ENCODE measurements at places on chromosomes 6 and 20. TPM values are rescaled to one million over a fixed set of nuclear protein-coding genes. Genes with fewer than 3 reads are reported as not detected.

RAET1E gene
- not detected for total RNA-seq

GINS1 gene
- total RNA-seq, result 53.9 TPM

LGSN gene
- total RNA-seq, result not detected

TBXT gene
- not detected for total RNA-seq

BICRAL gene
- 6.2 TPM for total RNA-seq

POM121L2 gene
- not detected for total RNA-seq

CPNE5 gene
- total RNA-seq, result 0.54 TPM

DHX16 gene
- 30.3 TPM for total RNA-seq

GRM1 gene
- 0.63 TPM for total RNA-seq

PLCB4 gene
- total RNA-seq, result 51.4 TPM

TFAP2D gene
- not detected for total RNA-seq

COL11A2 gene
- total RNA-seq, result 4.2 TPM

RNGTT gene
- 20.7 TPM for total RNA-seq

FRS3 gene
- total RNA-seq, result 7.1 TPM

RSPH9 gene
- 0.63 TPM for total RNA-seq

FKBP5 gene
- 40.4 TPM for total RNA-seq

PDE10A gene
- total RNA-seq, result 26.2 TPM

DOK5 gene
- 4.1 TPM for total RNA-seq

PI3 gene
- total RNA-seq, result not detected

TULP4 gene
- 115 TPM for total RNA-seq

HTR1E gene
- total RNA-seq, result not detected

NKX2-2 gene
- not detected for total RNA-seq

PRR18 gene
- total RNA-seq, result 0.16 TPM

DEFB124 gene
- not detected for total RNA-seq

GFRAL gene
- not detected for total RNA-seq

PTGIS gene
- total RNA-seq, result 7.1 TPM

EMILIN3 gene
- total RNA-seq, result 7.5 TPM

GNMT gene
- 1.5 TPM for total RNA-seq

FLRT3 gene
- total RNA-seq, result 35.2 TPM

SAMD5 gene
- total RNA-seq, result 1.6 TPM

ABHD16B gene
- not detected for total RNA-seq

BIRC7 gene
- total RNA-seq, result 6.9 TPM

SYTL3 gene
- total RNA-seq, result 0.28 TPM

SF3B5 gene
- total RNA-seq, result 164 TPM

GGTLC1 gene
- total RNA-seq, result not detected

ECT2L gene
- not detected for total RNA-seq

GABRR1 gene
- not detected for total RNA-seq

TP53TG5 gene
- total RNA-seq, result not detected

Data from neural crest cell (in vitro differentiated cells).